CD14-positive monocyte (primary cell): ENCODE measurements at places on chromosomes 16 and 17.

DNA sequence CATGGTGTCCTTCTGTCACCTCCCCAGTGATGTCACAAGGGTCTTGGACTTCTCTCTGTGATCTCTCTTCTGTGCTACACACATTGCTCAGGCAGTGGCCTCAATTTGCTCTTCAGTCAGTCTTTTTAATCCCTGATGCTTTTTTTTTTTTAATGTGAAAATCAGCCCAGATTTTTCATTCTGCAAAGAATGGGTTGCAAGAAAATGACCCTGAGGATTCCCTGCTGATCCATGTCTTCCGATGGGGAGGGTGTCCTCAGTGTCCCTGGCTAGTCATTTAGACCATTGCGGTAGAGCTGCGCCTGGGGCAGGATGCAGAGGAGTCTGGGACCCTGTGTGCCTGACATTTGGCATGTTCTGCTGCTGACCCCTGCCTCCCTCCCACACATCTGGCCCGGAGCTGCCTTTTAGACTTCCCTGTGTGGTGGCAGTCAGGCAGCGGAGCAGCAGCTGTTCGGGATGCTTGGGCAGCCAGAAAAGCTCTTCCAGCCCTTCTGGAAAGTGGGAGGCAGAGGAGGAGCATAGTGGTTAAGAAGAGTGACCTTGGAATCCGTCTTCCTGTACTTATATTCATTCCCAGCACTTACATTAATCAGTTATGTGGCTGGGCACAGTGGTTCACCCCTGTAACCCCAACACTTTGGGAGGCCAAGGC, 12.3 kb downstream of the GPT2 start:
- DNase-seq, result no peak

GRCh38 chr17:61175298-61176142, 224.1 kb upstream of the TBX2 start:
- DNase-seq, result no peak

DNA sequence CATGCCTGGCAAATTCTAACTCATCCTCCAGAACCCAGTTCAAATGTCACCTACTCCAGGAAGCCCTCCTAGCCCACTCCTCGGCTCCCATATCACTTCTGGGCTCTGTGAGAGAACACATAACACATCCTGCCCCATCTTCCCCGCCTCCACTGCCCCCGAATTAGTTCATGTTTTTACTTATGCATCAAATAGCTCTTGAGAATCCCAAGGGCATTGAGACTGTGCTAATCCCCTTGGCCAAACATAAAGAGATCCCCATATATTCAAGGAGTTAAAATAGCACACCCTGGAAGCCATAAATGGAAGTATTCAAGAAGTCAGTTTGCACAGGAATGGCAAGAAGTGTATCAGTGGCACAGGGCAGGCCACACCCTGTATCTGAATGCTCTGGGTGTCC, 2.0 kb upstream of the CREBBP start:
- no peak for DNase-seq

GRCh38 chr16:19365486-19365885, 52.2 kb upstream of the TMC5 start:
- DNase-seq, result no peak

- no peak for DNase-seq
These were observed 7.9 kb upstream of the KCNJ16 start for GRCh38 chr17:70067134-70067533.

GRCh38 chr16:86994651-86995171, 322.5 kb downstream of the C16orf95 start:
- no peak for DNase-seq

DNA sequence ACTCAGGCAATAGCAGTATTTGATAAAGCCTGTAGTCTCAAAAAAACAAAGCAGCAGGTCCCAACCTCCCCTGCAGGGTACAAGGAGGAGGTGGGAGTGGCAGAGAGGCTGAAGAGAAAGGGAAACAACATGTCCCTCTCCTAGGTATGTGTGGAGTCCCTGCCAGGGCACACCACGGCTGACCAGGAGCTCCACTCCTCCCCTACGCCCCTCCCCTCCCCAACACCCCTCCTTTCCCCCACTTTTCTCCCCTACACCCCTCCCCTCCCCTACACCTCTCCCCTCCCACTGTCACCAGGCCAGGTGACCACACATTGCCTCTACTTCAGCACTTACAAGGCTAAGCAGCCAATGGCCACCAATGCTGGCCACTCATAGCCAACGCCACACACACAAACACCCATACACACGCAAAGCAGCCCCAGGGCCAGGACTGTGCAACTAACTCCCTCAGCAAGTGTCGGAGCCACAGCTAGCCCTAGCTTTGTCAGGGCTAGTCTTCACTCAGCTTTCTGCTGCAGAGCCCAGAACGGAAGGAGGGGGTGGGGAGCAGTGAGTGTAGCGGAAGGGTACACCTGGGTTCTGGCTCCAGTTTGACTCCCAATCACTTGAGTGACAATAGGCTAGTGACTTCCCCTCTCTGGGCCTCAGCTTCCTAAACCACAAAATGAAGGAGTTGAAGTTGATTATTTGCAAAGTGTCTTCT, 8.2 kb downstream of the CAVIN1 start:
- no peak for DNase-seq

DNA sequence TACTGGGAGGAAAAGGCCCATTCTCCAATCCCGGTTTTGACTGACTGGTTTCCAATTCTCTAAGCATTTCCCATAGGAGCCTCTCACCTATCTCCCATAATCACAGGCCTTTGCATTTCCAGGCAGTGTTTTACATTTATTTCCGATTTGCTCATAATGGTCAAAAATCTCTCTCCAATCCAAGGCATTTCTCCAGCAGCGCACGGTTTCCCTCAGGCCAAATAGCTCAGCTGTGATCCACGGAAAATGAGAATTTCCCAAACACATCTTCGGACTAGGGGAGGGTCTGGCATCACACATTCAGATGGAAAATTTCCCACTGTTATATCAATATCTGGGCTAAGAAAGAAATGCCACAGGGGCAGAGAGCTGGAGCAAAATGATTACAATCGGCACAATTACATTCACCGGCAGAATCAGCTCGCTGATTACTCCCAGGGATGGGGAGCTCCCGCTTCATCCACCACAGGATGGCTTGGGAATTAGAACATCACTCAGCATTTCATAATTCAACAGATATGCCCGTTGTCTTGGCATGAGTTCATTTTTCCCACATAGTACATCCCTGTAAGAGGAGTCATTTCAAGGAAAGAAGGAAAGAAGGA, 6.7 kb downstream of the PIPOX start:
- no peak for DNase-seq

DNA sequence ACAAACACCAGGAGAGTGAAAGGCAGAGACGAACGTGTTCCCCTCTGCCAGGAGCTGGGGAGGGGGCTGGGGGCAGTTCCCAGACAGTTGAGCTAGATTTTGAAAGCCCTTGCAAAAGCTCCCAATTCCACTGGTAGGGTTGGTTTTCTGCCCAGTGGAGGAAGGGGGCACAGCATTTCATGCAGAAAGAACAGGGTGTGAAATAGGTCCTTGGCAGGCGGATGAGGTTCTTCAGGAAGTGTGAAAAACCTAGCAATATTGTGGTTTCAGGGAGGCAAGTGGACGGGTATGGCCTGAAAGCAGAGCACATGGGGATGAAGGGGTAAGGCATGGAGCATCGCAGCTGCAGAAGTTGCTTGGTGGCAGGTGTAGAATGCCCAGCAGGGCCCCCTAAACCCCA, 248.3 kb downstream of the KATNIP start:
- no peak for DNase-seq

- DNase-seq, result no peak
These were observed 5.1 kb downstream of the GGA2 start for GRCh38 chr16:23505180-23505665.

- no peak for DNase-seq
These were observed 47.0 kb upstream of the ZNF423 start for GRCh38 chr16:49902908-49903307.

DNA sequence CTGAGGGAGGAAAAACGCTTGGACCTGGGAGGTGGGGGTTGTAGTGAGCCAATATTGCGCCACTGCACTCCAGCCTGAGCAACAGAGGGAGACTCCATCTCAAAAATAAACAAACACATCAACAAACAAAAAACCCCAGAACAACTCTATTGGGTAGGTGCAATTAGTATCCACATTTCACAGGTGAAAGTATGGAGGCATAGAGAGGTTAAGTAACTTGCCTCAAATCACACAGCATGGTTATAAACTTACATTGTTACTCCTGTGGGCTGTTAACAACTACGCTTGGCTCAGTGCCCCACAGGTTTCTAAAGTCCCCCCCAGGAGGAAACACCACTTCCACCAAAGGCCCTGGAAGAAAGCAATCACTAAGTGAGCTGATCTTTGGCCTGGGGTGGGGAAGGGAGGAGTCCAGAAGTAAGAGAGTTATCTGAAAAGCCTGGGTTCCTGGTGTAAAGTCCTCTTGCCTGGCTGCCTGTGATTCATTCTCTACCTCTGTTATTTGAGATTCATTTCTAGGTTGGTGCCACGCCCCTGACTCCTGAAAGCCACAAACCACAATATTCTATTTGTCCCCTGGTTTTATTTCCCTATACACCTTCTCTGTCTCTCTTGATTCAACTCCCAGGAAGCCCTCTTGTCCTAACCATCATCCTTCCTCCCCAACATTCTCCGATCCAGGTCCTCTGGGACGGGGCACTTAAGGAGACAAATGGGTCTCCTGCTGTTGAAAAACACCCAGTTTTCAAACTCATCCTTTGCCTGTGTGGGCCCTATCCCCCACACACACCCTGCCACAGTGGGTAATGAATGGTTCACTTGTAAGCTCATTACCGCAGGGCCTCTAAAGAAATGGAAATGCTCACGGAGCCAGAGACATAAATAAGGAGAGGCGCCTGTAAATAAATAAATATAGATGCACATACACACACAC, 195.4 kb downstream of the XYLT1 start:
- no peak for DNase-seq

- no peak for DNase-seq
These were observed 605.5 kb upstream of the SALL1 start for GRCh38 chr16:51756447-51757123.

DNA sequence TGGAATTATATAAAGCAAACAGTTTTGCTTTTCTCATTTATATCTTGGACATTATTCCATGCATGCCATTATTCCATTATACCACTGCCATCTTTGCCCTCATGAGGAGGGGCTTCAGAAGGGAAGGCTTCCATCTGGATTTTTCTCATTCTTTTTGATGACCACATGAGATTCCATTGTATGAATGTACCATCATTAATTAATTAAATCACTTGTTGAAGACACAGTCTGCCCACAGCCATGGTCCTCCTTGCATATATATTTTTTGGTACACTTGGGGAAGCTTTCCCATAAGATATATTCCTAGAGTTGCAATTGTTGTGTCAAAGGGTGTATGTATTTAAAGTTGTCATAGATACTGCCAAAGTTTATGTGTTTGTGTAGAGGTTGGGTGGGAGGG, 7.1 kb downstream of the ARL4D start:
- DNase-seq, result no peak

DNA sequence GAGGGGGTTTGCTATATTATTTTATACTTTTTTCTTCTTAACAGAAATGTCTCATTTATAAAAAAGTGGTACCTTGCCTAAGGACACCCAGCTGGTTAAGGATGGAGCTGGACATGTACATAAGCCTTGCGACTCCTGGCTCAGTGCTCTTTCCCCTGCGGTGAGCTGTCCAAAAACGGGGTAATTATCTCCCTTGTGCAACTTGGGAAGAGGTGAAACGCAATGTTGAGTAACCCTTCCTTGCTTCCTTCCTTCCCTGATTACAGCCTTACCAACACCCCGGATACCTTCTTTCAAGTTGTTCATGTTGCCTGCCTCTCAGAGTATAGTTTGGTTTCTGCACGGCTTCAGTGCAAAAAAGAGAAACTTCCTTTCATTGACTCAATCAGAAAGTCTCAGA, 94.1 kb upstream of the XYLT1 start:
- no peak for DNase-seq

DNA sequence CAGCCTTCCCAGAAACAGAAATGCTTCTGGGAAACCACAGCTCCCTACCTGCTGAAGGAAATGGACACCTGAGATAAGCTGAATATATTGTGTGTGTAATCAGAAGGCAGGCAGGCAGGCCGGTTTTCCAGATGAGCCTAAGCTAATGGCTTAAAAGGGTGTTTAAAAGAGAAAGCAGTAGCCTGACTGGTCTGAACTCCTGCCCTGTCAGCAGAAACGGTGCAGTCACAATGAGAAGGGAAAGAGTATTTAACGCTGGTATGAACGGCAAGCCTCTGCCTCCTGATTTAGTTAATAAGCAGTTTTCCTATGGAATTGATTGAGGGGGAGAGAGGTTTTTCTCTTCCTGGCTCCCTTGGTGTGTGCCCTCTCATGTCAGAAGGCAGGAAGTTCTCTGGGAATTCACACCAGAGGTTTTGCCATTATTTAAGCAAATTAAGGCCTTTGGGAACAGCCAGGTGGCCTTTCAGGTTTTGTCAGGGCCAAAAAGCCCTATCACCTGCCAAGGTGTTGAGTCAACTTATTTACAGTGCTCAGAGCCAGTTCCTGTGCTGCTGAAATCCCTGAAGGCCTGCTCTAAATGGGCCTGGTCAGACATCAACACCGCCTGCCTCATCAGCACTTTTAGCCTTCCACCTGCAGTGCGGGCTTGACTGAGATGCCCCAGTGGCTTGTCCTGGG, 41.6 kb downstream of the CDH1 start:
- no peak for DNase-seq

- DNase-seq, result no peak
These were observed 3.5 kb downstream of the SLC7A6 start for GRCh38 chr16:68267612-68268405.

DNA sequence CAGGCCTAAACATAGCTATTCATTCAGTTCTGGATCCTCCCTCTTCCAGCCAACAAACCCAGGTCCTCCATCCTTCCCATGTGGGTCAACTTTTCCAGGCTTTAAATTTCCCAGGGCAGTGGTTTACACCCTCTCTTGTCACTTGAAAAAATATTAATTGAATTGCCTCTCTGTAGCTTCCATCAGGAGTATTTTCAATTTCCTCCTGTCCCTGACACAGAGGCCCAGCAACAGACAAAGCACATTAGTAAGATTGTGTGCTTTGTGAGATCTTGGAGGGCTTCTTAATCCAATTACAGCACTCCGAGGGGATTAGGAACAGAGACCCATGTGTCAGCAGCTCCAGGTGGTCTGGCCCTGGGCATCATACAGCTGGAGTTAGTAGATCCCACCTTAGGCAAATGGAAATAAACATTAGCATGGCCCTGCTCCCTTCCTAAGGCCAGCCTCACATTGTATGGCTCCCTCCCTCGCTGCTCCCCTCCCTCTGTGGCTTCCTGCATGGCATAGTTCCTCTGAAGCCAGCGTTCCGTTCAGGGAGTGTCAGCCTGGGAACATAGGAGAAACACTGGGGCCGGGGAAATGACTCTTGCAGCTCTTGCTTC, 132.7 kb upstream of the HSBP1 start:
- no peak for DNase-seq

GRCh38 chr17:51164911-51165679, 1.1 kb upstream of the NME2 start:
- no peak for DNase-seq
